Mesendoderm (in vitro differentiated cells): ENCODE measurements at places on chromosomes 3 and 15.

GRCh38 chr15:76467136-76467535 lies 130.6 kb downstream of the ISL2 start:
- DNase-seq, result no peak

DNA sequence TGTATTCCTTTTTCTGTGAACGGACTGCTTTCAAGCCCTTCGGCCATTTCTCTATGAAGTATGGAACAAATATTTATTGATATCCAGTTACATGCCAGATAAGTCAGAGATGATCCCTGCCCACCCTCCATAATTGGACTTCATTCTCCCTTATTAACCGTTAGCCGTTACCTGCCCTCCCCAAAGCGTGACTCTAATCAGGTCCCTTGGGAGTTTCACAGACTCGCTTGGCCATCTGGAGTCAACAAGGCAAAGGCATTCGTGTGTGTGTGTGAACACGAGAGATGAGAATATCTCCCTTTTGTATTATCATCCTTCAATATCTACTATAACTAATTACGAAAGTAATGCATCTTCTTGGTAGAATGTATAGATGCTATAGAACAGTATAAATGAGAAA lies 314.5 kb downstream of the TLE3 start:
- no peak for DNase-seq

DNA sequence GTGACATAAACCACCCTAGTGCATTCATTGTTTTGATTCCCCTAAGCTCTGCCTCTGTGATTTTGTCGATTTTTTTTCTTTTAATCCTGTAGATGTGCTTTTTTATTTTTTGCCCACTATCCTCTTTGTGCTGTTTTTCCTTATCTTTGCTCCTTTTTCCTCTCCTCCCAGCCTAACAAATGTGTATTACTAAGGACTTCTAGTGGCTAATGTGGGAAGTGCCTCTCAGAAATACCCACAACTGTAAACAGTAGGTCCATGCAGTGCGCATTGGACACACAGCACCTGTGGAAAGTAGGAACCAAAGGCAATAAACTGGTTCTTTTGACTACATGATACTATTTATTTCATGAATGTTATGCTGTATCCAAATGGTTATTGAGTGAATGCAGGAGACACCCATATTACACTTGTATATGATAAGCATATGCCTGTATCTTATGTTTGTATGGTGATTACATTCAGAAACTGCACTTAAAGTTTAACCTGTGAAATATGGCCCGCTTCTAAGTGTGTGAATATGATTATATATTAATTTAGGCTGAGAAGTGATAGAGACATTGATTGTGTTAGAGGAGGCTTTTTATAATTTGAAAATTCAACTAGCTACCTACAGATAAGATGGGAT lies 147.8 kb downstream of the PLCL2 start:
- peak; percentile 61 for DNase-seq

DNA sequence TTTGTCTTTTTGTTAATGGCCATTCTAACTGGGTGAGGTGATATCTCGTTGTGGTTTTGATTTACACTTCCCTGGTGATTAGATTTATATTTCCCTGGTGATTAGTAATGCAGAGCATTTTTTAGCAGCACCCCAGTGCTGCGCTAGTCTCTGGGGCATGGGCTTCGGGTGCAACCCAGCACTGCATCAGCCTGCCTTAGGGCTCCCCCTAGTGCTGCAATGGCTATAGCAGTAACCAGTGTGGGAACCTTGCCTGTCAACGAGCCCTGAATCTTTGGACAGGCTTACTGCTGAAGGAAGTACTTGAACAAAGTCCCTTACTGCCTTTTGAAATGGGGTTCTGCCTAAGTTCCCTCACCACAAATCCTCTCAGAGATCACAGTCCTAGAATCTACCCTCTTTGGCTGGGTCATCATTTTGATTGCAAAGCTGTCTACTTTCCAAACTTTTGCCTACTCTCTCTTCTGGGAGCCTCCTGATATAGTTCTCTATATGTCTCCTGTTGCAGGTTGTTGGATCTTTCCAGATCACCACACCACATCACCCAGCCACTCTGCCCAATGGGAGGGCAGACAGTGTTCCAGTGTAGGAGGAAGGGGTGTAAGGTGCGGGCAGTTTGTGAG lies 79.2 kb upstream of the CCNL1 start:
- DNase-seq, result peak; percentile 79

GRCh38 chr3:166986000-166986399 lies 394.1 kb downstream of the ZBBX start:
- DNase-seq, result no peak

DNA sequence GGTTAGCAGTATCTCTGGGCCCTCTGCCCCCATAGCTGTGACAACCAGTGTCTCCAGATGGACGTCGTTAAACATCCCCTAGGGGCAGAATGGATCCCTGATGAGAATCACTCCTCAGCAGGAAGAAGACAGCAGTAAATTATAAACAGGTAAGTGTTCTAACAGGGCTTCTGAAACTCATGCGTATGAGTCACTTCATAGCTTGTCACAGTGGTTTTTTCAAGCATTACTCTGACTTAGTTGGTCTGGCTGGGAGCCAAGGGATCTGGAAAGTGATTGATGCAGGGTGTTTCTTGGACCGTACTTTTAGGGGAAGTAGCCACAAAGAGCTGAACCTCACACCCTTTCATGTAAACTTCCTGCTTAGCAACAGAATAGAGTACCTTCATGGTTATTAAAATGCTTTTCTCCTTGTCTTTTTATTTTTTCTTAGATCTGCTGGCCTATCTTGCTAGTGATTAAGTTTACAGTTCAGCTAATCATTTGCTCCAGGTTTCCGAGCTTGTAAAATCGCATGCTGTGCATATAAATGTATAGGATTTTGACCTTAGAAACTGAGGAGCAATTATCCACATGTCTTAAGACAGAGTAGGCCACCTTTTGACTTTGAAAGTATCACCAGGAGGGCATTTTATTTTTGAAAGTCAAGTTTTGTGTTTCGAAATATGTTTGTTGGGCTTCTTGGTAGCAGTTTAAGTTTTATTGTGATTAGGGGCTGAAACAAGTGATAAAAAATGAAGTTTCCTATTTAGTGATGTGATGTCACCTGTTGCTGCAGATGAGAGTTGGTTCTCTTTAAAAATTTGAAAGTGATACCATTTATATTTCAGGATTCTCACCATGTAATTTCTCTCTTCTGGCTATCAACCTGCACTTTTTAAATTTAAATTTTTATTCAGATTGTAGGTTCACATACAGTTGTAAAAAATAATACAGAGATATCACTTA lies 333.9 kb downstream of the PTPRG start:
- peak; percentile 85 for DNase-seq

DNA sequence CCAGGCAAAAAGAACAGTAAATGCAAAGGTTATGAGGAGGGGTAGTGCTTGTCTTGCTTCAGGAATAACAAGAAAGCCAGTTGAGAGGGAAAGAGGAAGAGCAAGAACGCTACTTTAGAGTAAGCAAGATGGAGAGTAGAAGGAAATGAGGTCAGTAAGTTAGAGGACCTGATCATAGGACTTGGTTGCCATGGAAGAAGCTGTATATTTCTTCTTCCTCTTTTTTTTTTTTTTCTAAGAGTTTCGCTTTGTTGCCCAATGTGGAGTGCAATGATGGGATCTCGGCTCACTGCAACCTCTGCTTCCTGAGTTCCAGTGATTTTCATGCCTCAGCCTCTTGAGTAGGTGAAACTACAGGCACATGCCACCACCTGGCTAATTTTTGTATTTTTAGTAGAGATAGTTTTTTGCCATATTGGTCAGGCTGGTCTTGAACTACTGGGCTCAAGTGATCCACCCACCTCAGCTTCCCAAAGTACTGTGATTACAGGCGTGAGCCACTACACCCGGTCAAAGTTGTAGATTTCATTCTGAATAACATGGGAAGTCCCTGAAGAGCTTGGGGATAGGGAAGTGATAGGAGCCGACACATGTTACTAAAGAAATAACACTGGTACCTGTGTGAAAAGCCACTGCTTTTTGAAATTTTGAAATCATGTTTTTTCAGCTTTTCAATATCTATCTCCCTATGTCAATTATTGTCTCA lies 527.9 kb upstream of the NAALADL2 start:
- no peak for DNase-seq

DNA sequence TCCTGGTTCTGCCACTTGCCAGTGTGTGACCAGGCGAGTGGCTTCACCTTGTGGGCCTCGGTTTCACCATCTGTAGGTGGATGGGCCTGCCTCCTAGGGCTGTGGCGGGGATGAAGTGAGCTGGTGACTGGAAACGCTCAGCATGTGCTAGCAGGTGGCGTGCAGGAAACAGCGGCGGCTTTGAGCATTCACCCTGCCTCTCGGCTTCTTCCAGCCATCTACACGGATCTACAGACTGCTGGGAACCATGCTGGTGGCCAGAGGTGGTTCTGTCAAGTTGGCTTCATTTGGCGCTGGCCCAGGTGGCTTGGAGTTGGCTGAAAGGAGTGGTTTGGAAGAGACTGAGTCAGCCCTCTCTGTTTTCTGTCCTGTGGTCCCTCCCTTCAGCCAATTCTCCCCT lies 106.3 kb downstream of the NUP210 start:
- DNase-seq, result no peak

DNA sequence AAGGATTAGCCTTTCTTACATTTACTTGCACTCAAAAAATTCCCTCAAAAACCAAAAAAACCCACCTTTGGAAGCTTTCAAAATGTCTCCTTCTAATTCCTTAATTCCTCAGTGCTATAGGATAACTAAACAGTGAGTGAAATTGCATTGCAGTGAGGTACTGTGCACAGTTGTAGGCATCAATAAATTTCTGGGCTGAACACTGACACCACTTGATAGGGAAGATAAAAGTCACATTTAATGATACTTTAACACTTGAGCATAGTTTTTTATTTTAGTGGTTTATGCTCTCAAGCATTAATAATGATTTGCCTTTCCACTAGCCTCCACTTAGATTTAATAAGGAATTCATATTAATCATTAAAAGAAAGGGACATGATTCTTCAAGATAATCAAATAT lies 52.3 kb downstream of the MAP2K5 start:
- DNase-seq, result no peak

- DNase-seq, result no peak
Observed at GRCh38 chr15:88625943-88626741, 5.0 kb downstream of the AEN start.

DNA sequence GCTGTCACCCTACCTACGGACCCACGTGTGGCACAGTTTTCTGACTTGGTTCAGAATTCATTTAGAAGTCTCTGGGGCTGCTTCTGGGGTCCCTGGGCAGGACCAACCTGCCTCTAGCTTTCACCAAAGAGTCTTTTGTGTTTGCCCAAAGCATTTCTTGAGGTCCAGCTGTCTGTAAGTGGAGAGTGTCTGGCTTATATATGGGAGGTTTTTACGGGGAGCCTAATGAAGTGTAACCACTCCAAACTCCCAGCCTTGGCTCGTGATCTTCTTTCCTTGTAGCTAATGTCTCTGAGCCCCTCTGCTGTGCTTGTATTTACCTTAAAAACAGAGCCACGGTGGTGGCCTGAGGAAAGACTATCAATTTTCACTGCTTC lies 109.0 kb upstream of the CTDSPL start:
- no peak for DNase-seq

GRCh38 chr3:171813897-171814460 lies 3.7 kb upstream of the PLD1 start:
- no peak for DNase-seq

DNA sequence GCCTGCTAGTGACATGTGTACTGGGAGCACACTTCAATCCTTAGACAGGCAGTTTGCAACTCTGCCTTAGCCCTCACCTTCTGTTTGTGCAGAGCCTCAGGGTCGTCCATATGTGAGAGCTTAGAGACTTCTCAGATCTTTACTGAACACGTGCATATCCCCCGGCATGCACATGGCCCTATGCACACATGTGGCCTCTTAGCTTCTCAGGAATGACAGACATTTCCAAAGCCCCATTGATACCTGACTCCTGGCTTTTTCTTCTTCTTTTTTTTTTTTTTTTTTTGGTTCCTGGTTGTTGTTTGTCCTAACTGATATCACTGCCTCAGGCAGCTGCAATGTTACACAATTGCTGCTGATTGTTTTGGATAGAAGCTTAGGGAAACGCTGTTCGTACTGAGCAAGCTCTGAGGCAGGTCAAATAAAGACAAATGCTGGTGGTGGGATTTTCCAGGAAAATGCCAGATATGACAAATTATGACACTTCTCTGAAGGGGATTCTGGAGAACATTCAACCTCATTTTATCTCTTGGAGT lies 107.2 kb upstream of the RGMA start:
- DNase-seq, result peak; percentile 61

GRCh38 chr3:35594739-35595138 lies 44.6 kb upstream of the ARPP21 start:
- no peak for DNase-seq

DNA sequence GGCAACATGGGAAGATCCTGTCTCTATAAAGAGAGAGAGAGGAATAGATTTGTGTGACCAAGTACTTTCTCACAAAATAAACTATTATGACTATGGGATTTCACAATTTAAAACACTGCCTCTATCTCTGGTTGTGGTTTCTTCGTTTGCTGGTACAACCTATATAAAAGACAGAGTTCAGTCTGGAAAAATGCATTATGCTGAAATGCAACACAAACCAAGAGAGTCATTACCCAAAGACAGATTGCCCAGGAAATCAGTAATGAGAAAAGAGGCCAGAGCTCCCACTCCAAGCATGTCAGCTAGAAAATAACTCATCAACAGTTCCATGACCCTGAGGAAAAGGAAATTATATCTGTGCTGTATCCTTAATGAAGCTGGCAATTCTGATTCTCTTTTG lies 23.2 kb downstream of the GPR176 start:
- DNase-seq, result no peak

DNA sequence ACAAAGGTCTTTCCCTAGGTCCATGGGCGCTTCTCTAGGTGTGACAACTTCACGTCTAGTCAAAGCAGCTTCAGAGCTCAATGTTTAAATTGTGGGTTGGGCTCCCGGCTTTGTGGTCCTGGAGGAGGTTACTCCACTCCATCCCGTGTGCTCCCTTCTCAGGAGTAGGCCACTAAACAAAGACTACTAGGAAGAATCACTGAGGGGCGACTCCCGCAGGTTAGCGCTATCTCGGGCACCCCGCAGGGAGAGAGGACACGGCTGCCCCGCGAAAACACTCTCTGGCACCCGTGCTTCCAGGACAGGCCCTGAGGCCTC lies 500 bp downstream of the PARP6 start:
- DNase-seq, result peak; percentile 67

GRCh38 chr15:91146728-91147127 lies 46.7 kb downstream of the SV2B start:
- DNase-seq, result no peak

GRCh38 chr3:4670352-4670751 lies 177.2 kb downstream of the ITPR1 start:
- peak; percentile 70 for DNase-seq

GRCh38 chr3:107660306-107660976 lies 137.7 kb downstream of the BBX start:
- DNase-seq, result no peak

GRCh38 chr15:52290329-52290728 lies 5.3 kb downstream of the MYO5C start:
- no peak for DNase-seq

DNA sequence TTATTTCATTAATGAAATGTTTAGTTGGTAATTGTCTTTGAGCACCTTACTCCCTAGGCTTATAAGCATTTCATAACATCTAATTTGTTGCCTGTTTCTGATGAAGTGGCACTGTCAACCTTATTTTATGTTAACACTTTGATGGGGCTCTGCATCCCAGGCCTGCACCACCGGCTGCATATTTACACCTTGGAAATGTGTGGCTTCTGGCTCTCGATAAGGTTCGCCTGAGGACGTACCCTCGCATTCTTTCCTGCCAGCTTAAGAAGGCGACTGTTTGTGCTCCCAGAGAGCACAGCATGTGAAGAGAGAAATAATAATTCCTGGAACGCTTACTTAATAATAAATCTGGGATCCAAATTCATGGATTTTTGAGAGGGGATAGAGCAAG lies 763.3 kb upstream of the CFAP20DC start:
- DNase-seq, result peak; percentile 95
